ENCODE measurements at places on chromosomes 7 and 10.

DNA sequence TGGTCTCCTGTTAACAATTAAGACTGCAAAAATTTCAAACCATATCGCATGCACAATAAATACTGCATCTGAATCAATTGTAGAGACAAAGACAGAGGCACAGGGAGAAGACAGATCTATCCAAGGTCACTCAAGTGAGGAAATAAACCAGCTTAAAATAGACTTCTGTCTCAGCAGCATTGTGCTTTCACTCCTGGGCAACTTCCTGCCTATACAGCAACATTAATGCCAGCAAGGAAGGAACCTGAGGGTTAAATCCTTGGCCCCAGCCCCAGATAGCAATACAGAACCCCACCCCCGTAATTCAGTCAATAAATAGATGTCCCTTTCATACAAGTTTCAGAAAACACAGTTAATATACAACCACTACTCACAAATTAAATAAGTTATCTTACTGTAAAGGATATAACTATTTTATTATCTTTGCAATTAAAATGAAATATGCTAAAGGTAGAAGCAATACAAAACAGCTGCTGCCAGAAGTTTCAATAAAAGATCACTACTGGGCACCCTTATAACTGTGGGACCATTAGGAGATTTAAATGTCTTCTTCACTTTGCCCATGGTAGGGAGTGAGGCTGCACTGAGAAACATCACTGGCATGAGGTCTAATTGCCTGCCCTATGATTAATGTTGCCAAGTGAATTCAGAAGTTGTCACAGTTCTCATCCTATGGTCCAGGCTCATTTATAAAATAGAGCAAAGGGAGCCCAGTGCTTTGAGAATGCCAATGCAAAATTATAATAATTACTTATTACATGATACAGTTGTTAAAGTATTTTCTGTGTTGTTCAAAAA is 49.4 kb downstream of the CAV1 start:
- DNase-seq: no peak

DNA sequence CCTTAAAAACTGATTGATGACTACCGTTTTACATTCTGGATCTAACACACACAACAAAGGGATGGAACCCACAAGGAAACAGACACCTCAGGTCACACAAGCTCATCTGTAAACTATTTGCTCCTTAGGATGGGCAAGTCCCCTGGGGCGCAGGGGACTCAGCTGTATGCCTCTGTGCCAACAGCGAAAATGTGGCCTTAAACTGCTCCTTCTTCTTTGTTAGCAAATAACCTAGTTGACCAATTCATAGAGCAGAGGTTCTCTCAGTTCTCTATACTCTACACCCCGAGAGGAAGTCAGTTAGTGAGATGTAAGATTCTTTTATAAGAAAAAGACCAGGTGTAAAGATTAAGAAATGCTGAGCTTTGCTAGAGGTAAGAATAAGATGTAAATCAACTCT is 181.9 kb upstream of the PRSS58 start:
- no peak for DNase-seq

DNA sequence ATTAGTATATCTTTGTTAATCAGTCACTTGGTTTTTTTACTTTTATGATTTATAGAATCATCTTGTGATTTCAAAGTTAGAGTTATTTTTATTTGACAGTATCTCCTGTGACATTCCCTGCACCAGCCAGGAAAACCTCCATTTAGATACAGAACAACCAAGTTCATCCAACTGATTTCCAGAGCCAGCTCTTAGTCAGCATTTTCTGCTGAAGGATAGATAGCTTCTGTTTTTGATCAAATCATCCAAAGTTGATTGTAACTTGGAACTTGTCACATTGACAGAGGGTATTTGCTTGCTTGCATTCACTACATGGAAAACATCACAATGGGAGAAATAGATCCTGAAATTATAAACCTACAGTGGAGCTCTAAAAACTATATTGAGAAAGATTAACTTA is 122.6 kb downstream of the PON1 start:
- DNase-seq: no peak

GRCh38 chr7:70779321-70779720 is 352.6 kb upstream of the GALNT17 start:
- no peak for DNase-seq

DNA sequence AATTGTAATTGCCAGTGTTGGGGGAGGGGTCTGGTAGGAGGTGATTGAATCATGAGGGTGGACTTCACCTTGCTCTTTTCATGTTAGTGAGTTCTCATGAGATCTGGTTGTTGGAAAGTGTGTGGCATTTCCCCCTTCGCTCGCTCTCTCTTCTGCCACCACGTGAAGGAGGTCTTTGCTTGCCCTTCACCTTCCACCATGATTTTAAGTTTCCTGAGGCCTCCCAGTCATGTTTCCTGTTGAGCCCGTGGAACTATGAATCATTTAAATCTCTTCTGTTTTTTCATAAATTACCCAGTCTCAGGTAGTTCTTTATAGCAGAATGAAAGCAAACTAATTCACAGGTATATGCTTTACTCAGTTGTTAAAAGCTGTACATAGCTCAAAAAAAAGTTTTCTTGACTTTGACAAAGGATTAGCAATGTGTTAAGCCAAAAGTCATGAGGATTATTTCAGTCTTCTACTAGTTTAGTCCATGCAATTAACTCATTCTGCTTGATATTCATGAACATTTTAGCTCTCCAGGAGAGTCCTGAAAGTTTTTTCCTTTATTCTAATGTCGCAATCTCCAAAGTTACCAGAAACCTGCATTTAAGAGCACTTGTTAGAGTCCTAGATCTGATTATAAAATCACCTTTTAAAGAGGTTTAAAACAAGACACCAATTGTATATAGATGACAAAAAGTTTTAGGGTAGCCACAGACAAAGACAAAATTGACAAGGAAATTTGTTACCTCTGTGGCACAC is 27.7 kb upstream of the ARHGAP12 start:
- DNase-seq: no peak

DNA sequence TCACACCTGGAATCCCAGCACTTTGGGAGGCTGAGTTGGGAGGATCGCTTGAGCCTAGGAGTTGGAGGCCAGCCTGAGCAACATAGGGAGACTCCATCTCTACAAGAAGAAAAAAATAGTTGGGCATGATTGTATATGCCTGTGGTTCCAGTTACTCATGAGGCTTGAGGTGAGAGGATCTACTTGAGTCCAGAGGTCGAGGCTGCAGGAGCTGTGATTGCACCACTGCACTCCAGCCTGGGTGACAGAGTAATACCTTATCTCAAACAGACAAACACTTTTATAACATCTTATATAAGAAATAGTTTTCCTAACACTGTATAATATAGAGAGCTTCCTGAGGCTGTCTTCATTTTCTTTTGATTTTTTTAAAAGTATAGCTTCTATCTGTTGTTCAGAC is 448.4 kb upstream of the COBL start:
- no peak for DNase-seq

- DNase-seq: no peak
Observed at GRCh38 chr10:6309816-6310215, 107.1 kb downstream of the PFKFB3 start.

GRCh38 chr10:33412653-33413361 is 78.3 kb upstream of the NRP1 start:
- no peak for DNase-seq

DNA sequence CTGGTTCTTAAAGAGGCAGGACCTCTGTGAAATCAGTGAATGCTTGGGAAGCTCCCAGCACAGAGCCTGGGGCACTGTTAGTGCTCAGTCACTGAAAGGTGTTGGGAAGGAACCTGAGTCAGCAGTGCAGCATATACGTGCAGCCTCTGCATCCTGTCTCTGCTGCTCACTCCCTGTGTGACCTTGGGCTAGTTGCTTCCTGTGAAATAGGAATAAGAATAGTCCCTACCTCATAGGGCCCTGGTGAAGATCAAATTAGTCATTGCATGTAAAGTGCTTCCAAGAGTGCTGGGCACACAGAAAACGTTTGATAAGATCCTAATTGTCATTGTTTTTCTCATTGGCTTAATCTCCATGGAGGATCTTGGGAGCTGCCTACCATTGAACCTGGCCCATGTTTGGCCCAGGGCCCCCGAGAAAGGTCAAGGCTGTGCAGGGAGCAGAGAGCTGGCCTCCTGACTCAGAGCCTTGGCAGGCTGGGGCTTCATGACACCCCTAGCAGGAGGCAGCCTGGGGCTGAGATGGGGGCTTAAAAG is 73.3 kb upstream of the COL13A1 start:
- no peak for DNase-seq

DNA sequence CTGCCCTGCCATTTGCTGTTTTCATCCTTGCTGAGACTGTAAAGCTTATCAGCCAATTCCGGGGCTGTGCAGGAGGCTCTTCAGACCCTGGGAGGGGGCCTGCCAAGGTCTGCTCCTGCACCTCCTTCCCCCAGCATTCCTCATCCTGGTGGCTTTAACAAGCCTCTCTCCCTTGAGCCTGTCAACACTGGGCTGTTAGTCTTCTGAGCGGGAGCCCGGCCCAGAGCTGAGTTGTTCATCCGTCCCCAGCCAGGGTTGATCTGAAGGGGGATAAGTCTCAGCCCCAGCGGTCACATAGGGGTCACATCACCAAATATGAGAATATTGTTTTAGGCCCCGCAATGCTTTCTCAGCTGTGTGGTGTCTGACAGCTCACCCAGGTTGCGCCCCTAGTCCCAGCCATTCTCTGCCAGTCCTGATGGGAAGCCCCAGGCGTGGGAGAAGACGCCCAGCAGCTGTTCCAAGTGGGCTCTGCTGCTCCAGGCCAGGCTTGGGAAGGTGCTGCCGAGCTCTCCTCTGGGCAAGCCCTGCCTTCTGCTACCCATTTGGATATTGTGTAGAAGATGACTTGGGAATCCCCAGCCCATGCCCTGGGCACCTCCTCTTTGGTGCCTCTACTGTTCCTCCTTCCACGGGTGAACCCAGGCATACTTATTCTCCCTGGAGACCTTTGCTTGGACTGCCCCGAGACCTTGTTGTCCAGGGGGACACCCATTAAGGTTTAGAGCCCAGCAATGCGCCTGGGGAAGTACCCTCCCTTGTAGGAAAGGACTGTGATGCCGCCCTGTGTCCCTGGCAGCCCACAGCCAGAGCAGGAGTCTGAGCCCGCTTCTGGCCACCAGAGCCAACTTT is 23.5 kb upstream of the TRIM8 start:
- no peak for DNase-seq

DNA sequence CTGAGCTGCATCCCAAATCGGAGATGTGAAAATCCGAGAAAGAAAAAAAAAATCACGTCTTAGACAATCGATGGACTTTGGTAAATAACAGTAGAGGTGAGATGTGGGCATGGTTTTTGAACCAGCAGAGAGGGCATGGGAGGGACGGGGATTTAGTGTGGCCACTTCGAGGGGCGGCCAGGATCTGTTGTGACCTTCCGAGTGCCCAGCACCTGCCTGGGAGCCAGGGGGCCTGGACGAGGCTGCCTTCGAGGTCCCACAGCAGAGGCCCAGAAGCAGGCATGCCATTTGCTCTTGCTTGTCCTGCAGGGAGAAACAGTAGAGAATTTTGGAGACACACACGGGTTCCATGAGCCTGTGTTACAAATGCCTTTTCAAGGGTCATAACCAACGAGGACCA is 469.7 kb upstream of the FOXK1 start:
- no peak for DNase-seq

DNA sequence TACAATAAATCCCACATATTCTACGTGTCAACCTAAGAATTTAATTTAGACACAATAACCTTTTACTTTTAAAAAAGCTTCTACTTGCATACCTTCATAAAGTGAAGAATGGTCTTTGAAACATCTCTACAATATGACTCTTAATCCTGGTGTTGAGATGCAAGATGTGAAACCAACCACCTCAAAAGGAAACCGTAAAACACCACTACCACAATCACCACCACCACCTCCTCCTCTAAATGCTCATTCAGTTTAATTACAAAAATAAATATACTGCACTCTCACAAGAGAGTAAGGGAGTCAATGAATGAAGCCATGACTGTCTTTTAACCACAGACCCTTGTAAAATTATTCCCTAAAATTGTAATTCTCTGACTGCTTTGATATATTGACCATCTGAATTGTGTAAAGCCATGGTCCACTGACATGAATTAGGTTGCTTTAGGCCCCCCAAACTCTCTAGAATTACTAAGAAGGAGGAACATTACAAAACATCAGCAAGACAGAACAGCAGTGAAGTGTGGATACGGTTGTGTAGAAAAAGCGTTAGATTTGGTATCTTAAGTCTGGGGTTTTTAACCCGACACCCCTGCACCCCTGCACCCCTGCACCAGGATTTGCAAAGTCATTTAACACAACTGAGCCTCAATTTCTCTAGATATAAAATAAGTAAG is 171.4 kb downstream of the SFMBT2 start:
- no peak for DNase-seq

- no peak for DNase-seq
Observed at GRCh38 chr7:75729851-75730274, 8.9 kb downstream of the HIP1 start.

GRCh38 chr10:52283174-52283573 is 30.9 kb upstream of the DKK1 start:
- no peak for DNase-seq

GRCh38 chr7:57646901-57647246 is 196.9 kb downstream of the ZNF716 start:
- no peak for DNase-seq

DNA sequence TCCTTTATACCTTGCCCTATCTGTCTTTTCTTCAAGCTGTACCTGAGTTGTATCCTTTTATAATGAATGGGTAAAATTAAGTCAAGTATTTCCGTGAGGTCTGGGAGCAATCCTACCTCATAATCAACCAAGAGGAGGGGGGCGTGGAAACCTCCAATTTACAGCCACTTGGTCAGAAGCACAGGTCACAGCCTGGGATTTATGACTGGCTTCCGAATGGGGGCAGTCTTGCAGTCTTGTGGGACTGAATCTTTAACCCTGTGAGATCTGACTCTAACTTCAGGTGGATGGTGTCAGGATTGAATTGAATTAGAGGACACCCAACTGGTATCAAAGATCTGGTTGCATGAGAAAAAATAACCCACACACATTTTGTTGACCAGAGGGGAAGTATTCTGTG is 23.5 kb upstream of the KCNMA1 start:
- no peak for DNase-seq
